ENCODE measurements at places on chromosomes 7 and 10.

DNA sequence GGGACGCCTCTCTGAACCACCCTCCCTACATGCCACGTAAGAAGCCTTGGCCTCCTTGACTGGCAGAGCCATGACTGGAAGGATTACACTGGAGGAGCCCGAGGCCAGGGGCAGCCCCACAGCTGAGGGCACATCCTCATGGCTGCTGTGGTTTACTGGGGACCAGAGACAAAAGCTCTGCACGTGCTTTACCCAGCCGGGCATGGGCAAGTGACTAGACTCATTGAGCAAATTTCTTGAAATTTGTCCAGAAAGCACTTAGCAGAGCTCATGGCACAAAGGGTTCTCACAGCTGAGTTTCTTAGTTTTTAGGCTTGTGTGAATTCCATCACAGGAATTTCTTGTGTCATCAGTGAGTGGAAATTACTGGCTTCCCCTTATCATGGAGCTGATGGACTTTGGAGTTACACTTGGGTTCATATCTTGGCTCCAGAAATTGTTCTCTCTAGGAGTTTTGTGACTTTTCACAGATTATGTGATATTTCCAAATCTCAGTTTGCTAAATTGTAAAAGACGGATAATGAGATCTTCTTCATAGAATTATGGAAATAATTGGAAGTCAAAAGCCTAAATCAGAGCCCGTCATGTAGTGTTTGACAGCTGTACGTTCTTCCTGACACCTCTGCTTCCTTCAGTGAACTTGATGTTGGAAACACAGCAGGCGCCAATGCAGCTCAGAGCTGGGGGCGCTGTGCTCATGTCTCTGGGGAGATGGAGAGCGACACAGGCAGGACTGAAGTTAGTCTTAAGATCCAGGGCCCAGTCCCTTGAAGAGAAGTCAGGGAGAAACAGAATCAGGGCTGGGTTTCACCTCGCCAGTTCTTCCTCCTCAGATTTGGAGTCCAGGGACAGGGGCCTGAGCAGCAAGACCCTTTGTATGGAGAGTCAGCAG is 47.7 kb upstream of the MGAM2 start:
- DNase-seq, result no peak

DNA sequence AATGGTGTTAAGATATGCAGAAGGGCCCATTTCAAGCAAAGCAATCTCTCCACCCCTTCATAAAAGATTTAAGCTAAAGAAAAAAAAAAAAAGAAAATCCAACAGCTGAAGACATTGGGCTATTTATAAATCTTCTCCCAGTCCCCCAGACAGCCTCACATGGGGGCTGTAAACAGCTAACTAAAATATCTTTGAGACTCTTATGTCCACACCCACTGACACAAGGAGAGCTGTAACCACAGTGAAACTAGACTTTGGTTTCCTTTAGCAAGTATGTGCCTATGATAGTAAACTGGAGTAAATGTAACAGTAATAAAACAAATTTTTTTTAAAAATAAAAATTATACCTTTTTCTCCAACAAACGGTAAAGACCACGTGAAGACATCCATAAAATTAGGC is 28.6 kb downstream of the PPP3CB start:
- no peak for DNase-seq

DNA sequence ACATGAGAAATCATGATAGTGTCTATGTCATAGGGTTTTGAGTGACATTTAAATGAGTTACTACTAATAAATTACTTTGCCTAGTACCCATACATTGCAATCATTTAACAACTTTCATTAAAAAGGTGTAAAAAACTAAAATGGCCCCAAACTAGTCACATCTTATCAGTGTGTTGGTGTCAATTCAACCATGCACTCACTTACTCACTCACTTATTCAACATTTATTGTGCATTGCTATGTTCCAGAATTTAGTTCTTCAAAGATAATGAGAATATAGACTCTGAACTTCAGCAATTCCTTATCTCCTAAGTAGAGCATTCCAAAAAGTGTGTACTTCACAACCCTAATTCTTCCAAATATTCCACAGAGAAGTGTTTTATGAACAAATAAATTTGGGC is 965.7 kb downstream of the REEP3 start:
- DNase-seq, result no peak

GRCh38 chr7:4185721-4186512 is 496.2 kb upstream of the FOXK1 start:
- DNase-seq, result no peak

- DNase-seq, result no peak
These were observed 27.5 kb downstream of the MGAM2 start for GRCh38 chr7:142138996-142139395.

DNA sequence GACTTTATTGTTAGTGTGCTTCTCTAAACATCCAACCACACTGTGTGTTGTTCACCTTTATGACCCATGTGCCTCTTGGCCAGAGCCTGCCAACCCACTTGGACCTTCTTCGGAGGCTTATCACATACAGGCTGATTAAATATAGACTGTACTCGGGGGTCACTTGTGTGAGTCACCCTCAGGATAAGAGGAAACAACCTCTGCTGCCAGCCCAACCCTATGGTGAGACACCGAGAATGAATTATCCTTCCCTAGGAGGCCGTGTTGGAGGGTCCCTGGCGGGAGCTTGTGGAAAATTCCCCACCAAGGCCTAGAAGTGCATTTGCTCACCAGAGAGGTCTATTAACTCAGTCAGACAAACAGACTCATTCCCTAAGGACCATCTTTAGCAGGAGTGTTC is 63.0 kb downstream of the FAS start:
- no peak for DNase-seq

- no peak for DNase-seq
These were observed 251.2 kb downstream of the DNAJB6 start for GRCh38 chr7:157587805-157588560.

- no peak for DNase-seq
These were observed 648.1 kb downstream of the ANKRD7 start for GRCh38 chr7:118872568-118872967.

GRCh38 chr7:132321387-132321786 is 254.9 kb downstream of the PLXNA4 start:
- DNase-seq, result no peak

DNA sequence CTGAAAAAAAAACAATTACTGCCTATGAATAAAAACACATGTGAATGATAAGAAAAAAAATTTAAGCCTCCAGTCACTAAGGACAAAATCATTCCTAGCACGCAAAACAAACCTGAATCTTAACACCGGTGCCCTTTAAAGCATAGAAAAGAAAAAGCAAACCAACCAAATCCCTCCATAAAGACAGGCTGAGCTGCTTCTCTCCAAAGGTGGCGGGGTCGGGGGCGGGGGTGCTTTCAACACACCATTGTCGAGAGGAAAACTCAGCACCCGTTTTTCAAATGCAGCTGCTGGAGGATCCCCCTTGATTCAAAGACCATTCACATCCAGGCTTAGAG is 1.4 kb downstream of the ST8SIA6 start:
- no peak for DNase-seq

DNA sequence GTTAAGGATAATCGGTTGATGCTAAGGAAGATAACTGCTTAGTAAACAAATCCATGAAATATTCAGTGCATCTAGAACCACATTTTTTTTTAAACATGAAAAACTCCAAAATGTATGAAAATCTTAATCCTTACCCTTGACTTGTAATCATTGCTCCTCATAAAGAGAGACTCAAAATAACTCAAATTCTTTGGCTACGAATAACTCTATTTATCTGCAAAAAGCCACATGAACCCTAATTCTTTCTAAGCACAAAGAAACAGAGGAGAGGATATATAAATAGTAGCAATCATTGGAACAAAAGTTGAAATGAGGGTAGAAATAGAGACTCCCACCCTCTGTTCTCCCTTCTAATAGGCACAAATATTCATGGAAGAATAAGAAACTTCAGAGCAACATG is 40.2 kb downstream of the ANK3 start:
- DNase-seq, result no peak

DNA sequence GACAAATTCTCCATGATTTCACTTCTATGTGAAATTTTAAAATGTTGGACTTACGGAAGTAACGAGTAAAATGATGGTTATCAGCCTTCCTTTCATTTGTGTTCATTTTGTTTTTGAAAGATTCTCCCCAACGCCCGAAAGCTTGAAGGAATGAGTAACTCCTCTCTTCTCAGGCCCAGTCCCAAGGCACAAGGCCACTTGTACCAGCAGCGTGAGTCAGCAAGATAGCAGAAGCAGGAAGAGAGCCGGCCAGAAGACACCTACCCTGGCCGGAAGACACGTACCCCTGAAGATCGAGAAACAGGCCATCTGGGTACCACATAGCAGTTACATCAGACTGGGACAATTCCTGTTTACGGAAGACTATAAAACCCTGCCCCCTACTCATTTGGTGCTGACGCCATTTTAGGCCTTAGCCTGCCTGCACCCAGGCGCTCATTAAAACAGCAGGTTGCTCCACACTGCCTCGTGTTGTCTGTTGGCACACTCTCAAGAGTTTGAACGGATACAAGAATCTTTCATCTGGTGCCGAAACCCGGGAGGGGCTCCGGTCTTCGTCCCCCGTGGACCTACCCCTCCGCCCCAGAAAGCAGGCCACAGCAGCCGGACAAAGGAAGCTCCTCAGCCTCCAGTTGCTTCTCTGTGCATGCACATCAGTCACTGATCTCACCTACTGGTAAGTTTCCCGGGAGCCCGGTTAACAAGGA is 60.4 kb downstream of the LRRC17 start:
- DNase-seq, result no peak

GRCh38 chr10:96322275-96322674 is 18.0 kb downstream of the DNTT start:
- DNase-seq, result no peak

DNA sequence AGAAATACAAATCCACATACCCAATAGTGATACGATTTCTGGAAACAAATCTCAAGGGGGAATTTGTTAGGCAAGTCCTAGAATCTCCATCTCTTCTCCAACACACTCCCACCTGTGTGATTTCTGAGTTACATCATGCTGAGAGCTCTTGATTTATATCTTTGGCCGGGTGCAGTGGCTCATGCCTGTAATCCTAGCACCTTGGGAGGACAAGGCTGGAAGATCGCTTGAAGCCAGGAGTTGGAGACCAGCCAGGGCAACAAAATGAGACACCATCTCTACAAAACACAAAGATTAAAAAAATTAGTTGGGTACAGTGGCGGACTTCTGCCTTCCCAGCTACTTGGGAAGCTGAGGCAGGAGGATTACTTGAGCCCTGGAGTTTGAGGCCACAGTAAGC is 1.5 kb upstream of the MTPN start:
- DNase-seq, result no peak

GRCh38 chr7:150313870-150314269 is 9.3 kb upstream of the LRRC61 start:
- DNase-seq, result no peak

DNA sequence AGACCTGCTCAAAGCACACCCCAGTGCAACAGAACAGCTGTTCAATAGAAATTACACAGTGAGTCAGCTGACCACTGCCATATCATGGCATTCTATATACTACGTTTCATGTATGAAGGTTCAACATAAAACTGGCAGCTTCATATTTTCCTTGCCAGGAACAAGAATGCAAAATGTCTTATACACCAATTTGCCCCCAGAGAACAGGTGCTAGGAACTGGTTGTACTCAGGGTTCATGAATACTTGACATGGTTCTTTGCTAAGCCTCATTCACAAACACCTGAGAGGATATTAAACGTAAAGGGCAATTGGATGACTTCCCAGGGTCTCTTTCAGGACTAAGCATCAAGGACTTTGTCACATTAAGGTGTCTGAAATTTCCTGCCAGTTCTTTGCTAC is 6.9 kb downstream of the MYOF start:
- no peak for DNase-seq

DNA sequence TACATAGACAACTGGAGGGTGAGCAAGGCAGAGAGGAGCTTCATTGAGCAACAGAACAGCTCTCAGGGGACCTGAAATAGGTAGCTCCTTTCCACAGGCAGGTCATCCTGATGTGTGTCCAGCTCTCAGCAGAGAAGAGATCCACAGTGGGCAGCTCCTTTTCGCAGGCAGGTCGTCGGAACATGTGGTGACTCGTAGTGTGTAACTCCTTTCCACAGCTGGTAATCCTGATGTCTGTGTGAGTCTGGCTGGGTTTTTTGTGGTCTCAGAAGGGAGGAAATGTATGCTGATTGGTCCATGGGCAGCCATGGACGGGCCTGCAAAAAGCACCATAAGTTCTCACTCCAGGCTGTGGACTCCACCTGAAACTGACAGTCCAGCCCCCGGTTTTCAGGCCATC is 24.4 kb upstream of the TES start:
- DNase-seq, result no peak

GRCh38 chr10:31606841-31607240 is 287.8 kb downstream of the ZEB1 start:
- no peak for DNase-seq

- DNase-seq, result no peak
These were observed 59.2 kb downstream of the WIPF3 start for GRCh38 chr7:29865526-29865925.

DNA sequence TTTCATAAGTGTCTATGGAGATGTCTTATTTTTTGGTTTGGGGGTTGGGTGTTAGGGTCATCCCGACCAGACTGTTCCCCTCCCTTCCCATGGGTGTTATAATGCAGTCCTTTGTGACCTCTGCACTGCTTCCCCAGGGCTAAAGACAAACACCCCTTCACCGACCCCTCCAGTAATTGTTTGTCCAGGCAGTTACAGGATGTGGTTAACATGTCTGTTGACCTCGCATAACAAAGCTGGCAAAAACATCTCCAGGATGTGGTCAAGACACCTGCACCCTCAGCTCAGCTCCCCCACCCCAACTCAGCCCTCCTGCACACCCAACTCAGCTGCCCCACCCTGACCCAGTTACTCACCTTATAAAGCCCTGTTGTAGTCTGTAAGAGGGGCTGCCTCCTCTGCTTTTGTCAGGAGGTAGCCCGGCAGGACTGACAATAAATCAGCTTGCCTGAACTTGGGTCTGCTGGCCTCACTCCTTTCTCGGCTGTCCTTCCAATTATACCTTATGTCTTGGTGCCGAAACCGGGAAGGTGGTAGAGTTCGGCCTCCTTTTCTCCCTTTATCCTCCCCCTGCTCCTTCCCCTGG is 102.2 kb downstream of the ZNF92 start:
- DNase-seq, result no peak

DNA sequence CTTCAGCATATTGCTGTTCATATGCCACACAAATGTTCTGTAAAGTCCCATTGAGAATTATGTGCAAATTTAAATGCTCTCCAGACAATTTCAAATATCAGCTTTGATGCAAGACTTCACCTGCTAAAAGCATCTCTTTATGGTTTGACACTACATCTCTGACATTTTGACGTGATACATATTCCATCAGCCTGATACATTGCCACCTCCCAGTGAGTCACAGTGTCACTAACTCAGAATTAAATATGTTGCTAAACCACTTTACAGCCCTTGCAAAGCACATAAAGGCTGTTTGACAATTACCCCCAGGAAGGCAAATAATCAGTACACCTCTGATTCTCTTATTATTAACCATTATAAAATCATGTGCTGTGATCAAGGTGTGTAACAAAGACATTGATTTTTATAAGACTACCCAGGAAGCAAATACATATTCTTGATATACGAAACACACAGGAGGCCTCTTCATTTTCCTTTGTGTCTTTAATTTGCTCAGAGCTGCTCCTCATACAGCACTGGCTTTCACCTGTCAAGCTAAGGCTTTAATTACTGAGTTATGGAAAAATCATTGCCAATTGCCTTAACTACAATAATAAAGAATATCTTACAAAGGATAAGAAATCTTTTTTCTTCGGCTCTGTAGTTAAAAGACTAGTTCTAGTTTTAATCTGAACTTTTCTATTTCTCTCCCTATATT is 547.5 kb upstream of the C7orf33 start:
- DNase-seq, result no peak

Measured in fibroblast of skin of left biceps (primary cell).